ENCODE measurements at places on chromosomes 3 and 15.
A peak's percentile ranks its signal among the peaks of the same experiment; 100 is the strongest.

- no peak for DNase-seq
Measured at GRCh38 chr3:35871009-35871408, 231.7 kb downstream of the ARPP21 start.

GRCh38 chr3:100100425-100100824 lies 13.9 kb downstream of the FILIP1L start:
- DNase-seq = no peak

DNA sequence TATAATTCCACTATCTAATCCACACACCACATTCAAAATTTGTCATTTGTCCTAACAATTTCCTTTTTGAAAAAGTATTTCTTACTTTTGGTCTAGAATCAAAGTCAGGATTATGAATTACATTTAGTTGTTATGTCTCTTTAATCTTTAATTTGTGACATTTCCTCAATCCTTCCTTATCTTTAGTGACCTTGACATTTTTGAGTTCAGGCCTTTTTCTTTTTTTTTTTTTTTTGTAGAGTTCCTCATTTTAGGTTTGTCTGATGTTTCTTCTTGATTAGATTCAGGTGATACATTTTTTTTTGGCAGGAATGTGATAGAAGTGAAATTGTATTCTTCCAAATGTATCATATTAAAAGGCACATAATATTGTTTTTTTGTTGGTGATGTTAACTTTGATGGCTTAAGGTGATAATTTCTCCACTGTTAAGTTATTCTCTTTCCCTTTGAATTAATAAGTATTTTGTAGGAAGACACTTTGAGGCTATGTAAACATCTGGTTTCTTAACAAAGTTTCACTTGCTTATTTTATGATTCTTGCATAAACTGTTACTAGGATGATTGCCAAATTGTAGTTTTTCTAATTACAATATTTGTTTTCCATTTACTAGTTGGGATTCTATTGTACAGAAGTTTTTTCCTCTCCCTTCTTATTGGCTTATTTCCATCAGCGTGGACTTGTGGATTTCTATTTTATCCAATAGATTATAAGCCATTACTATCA lies 16.3 kb downstream of the SLC35G2 start:
- no peak for DNase-seq

GRCh38 chr3:107969994-107970819 lies 120.6 kb downstream of the CD47 start:
- no peak for DNase-seq

DNA sequence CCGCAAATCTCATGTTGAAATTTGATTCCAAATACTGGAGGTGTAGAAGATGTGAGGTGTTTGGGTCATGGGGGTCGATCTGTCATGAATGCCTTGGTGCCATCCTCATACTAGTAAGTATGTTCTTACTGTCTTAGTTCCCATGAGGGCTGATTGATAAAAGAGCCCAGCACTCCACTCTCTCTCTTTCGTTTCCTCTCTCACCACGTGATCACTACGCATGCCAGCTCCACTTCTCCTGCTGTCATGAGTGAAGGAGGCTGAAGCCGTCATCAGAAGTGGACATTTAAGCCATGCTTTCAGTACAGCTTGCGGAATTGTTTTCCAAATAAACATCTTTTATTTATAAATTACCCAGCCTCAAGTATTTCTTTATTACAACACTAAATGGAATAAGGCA lies 6.1 kb downstream of the OR5H15 start:
- no peak for DNase-seq

GRCh38 chr3:182795389-182795782 lies 2.1 kb downstream of the ATP11B start:
- DNase-seq = peak; percentile 1

DNA sequence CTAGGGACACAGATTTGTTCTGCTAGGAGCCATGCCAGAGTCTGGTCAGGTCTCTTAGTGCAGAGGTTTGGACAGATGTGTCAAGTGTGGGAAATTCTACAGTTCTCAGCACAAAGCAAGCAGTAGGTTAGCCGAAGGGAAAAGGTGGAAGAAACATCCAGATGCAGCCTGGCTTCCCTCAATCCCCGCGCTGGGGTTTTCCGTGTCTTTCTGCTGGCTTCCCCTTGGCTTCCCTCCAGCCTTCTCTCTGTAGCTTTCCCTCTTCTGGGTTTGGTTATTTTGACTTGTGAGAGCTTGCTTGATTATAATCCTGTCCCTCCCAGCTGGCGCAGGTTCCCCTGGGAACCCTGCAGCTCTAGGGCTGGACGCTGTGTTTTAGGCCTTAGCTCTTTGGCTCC lies 4.1 kb downstream of the TF start:
- DNase-seq = no peak

- DNase-seq = no peak
Measured at GRCh38 chr3:50147447-50147846, 7.7 kb upstream of the SEMA3F start.

- no peak for DNase-seq
Measured at GRCh38 chr3:183626877-183627594, 8.4 kb upstream of the KLHL24 start.

DNA sequence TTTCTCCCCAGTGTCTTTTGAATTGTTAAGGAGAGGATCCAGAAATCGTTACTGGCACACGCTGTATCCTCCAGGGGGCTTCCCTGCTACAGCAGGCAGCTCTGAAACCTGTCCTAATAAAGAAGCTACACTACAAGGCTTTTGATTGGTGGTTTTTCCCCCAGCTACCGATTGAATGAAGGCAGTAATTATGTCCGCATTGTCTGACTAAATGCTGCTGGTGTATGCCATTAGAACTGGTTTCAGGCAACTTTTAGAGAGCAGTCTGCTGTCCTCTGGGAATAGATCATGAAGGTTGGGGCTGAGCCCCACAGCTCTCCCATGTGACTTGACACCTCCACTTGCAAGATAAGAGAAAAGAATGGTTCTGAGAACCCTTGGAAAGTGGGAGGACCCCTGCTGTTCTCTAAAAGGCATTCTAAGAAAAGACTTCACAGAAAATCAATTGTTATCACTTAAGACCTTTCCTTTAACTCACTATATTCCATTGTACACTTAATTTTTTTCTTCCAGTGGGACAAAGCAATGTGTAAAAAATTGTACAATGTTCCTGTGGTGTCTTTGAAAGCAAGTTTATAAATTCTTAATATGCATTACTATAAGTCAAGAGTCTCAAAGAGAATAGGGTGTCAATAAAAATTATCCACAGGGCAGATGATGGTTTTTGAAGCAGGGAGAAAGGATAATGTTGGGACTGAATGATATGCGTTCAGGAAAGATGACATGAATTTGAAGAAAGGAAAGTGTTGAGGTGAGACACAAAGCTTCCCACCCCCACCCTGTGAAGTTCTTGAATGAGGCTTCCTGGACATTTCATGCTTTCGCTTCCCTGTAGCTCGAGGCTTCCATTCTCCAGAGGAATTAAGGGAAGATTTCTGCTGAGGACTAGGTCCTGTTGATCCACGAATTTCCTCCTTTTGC lies 53.0 kb upstream of the DAZL start:
- DNase-seq = no peak

GRCh38 chr3:151213151-151213550 lies 10.1 kb upstream of the GPR171 start:
- DNase-seq = no peak

DNA sequence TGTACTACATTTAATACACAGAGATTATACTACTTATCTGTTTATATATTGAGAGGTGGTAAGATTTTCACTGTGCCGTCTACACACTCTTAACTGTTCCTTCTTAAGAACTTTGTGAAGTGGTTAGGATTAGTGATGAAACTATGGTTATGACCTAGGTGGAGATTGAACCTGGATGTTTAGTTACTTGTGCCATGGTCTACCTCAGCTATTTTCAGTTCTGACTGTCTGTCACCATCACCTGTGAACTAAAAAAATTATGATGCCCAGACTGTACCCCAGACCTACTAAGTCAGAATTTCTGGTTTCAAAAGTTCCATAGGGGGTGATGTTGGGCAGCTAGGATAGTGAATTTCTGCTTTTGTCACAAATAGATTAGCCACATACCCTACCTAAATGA lies 6.4 kb downstream of the RASA2 start:
- no peak for DNase-seq

DNA sequence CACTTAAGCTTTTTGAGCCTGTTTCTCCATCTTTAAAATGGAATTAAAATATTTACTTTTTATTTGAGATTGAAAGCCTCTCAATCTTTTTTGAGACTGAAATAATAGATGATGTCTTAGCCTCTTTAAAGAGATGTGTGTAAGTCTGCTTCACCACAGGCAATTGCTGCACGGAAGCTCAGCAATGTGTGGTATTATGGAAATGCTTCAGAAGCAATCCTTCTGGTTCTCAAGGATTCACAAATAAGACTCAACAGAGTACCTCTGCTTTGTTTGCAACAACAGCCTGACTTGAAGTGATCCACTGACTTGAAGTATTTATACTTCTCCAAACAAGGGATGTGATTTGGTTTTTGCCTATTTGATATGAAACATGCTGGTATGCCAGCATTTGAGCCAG lies 332.0 kb upstream of the RASGRP1 start:
- no peak for DNase-seq

GRCh38 chr3:191383124-191383523 lies 52.8 kb upstream of the UTS2B start:
- no peak for DNase-seq

- no peak for DNase-seq
Measured at GRCh38 chr3:95751509-95751908, 1062.9 kb upstream of the EPHA6 start.

DNA sequence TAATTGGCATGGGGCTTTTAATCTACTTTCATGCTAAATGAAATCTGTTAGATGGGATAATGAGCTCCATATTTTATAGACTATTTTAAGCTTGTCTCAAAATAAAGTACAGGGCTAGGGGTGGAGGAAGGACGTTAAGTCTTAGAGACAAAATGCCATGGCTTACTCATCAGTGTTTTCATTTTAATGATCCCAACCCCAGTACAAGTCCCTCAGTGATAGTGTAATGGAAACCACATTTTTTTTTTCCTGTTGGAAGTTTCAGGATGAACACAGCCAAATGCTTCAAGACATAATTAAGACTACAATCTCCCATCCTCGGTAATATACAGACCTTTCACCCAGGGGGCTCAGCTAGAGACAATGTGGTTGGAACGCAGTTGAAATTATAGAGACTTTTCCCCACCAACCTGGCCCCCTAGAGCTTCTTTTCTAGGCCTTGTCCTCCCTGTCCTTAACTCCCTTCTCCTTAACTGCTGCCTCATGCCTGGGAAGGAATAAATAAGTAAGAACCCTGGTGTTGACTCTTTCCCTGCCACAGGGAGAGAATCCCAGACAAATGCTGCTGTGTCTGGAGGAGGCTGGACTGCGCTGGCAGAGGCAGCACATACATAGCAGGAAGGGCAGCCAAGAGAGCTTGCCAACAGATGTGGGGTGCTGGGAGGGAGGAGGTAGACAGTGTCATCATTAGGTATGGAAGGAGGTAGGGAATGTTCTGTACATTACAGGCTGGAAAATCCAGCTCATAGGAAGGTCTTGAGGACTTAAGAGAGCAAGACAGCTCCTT lies 115.4 kb upstream of the ROPN1 start:
- DNase-seq = no peak

DNA sequence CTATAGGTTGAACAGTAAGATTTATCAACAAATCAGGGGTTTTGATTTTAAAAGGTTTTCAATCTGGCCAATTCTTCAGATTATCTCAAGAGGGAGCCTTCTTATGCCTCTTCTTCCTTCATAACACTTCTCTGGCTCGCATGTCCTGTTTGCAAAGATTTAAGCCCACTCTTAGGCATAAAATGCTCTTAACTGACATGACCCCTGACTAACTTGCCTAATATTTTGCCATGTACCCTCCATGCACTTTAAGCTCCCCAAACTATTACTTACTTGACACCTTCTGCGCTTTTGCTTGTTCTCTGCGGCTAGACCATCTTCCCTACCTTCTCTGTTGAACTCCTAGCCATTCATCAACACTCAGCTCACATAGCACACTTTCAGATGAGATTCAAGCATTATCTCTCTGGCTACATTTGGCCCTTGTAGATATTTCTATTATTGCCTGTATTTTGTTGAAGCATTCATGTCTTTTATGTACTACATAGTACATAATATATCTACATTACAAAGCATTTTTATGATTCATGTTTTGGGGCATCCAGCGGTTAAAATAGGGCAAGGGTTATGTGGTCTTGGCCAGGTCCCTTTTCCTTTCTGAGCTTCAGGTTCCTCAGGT lies 1.0 kb upstream of the ARIH1 start:
- DNase-seq = no peak

- DNase-seq = no peak
Measured at GRCh38 chr3:5198986-5199731, 11.7 kb downstream of the EDEM1 start.

- DNase-seq = no peak
Measured at GRCh38 chr3:126684218-126684751, 19.8 kb upstream of the CHCHD6 start.

DNA sequence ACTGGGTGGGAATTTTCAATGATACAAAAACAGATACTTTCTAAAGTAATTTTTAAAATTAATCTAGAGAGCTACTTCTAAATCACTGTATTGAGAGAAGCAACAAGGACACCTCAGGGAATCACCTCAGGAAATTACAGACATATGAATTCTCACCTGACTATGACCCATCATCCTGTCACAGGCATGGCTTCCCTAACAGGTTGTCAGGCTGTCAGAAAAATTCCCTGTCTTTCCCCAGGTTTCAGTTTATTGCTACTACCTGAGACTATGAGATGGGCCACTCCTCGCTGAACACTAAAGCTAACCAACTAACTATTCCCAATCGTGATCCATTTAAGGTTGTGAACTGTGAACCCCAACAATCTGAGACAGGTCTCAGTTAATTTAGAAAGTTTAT lies 66.1 kb downstream of the CD200 start:
- DNase-seq = no peak

GRCh38 chr15:62439543-62440016 lies 274.5 kb upstream of the C2CD4B start:
- DNase-seq = no peak

GRCh38 chr3:10263646-10264363 lies 15.5 kb downstream of the TATDN2 start:
- DNase-seq = peak; percentile 72

DNA sequence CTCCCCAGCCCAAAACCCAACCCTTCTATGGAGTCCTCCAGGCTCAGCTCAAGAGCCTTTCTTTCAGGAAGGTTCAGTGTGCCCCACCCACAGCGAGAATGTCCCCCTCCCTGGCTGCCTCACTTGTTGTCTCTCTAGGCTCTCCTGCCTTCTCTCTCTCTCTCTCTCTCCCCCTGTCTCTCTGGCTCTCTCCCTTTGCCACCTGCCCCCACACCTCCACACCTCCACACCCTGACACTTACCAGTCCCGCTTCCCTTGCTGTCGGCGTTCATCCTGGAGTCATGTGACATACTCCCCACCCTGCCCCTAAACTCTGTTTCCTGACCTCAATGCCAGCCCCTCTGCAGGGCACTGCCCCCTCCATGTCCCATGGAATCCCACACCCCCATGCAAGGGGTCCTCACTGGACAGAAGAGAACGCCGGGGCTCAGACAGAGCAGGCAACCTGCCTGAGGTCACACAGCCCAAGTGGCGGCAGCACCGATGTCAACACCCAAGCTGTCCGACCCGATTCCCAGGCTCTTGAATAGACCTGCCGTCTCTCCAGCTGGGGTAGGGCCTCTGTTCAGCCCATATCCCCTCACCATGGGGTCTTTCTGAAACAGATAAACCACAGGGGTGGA lies 28.5 kb upstream of the SLC6A6 start:
- no peak for DNase-seq

- DNase-seq = no peak
Measured at GRCh38 chr15:93164409-93164808, 75.4 kb upstream of the RGMA start.

All from stimulated activated naive CD4-positive, alpha-beta T cell treated with Interleukin-2 at 50 U/mL for 16 hours (primary cell).